Activated T-cell treated with anti-CD3 and anti-CD28 coated beads, Interleukin-2, amount 50 U/mL, for 1 hour (primary cell): ENCODE measurements at places on chromosomes 13 and 19.
A peak's percentile ranks its signal among the peaks of the same experiment; 100 is the strongest.

GRCh38 chr13:30802501-30802900, 67.2 kb downstream of the ALOX5AP start:
- no peak for DNase-seq

DNA sequence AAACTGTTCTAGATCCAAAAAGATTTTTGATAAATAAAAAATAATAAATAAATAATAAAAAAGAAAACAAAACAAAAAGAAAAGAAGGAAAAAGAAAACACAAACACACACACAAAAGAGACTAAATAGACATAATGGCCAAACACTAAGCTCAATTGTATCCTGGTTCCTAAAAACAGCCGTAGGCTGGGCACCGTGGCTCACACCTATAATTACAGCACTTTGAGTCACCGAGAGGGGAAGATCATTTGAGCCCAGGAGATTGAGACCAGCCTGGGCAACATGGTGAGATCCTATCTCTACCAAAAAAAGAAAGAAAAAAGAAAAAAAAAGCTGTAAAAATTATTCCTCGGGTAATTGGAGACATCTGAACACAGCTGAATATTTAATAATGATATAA, 8.9 kb downstream of the ETHE1 start:
- DNase-seq = no peak

- peak; percentile 54 for DNase-seq
Observed at GRCh38 chr19:4534836-4535658, at the start of gene PLIN5. Gene PLIN5 (minus strand): TSS chr19:4535224. CDS start chr19:4534074, 1,150 bp downstream.

DNA sequence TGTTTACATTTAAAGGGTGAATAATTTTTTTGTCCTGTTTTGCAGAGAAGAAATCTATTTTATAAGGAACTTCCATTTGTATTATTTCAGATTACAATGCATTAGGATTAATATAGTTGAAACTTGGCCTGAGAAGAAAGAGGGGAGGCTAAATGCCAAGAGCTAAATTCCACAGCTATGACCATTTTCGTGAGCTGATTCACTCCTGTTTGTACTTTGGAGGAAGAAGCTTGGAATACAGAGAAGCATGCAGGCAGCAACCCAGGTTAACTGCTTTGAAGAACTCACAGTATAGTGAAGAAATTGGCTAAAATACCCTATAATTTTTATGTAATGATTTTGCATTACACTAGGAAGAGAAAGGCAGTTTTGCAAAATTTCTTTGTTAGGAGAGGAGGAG, 309.4 kb upstream of the KLF12 start:
- no peak for DNase-seq

DNA sequence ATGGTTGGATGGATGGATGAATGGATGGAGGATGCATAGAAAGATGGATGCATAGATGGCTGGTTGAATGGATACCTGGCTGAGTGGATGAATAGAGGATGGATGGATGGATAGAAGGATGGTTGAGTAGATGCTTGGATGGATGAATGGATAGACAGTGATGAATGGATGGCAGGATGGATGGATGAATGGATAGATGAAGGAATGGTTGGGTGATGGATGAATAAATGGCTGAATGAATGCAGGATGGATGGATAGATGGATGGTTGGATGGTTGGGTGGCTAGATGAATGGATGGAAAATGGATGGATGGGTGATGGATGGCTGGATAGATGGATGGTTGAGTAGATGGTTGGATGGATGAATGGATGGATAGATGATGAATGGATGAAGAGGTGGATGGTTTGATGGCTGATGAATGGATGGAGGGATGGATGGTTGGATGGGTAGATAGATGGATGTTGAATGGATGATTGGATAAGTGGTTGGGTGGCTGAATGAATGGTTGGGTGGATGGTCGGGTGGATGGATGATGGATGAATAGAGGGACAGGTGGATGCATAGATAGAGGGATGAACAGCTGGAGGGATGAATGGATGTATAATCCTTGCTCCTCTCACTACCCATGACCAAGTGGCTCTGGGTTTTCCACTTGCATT, 3.6 kb upstream of the SULT2B1 start:
- no peak for DNase-seq

- no peak for DNase-seq
Observed at GRCh38 chr13:46598140-46598819, 45.3 kb downstream of the LRCH1 start.

DNA sequence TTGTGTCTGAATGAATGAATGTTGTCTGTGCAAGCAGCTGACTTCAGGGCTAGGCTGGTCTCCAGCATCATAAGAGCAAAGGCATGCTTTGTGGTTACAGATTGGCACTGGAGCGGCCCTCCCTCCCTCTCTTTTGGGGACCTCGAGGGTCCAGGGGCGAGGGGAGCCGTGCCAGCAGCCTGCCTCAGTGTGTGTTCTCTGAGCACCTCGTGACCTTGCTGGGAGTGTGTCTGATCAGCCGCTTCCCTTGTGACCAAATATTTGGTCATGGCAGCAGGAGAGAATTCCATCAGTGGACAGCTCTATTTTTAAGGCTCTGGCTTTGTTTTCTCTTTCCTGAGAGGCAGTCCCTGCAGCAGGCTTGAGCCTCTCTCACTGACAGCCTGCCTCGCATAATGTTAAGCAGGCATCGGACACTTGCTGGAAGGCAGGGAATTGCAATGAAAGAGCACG, 329.7 kb downstream of the UQCRFS1 start:
- no peak for DNase-seq

DNA sequence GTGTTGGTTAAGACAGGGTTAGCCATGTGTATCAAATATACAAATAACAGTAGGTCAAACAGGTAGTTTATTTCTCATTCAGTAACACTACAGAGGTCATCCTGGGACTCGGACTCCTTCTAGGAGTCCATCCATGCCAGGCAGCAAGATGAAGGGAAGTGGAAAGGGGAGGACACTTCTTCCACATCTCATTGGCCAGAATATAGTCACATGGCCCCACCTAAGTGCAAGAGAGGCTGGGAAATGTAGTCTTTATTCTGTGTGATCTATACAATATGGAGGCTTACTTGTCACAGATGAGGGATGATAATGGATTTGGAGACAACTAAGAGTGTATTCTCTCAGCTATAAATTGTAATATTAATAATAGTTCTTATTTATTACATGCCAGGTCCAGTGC, 31.1 kb downstream of the RDH8 start:
- DNase-seq = no peak
